ENCODE measurements at places on chromosomes 12 and 14.

DNA sequence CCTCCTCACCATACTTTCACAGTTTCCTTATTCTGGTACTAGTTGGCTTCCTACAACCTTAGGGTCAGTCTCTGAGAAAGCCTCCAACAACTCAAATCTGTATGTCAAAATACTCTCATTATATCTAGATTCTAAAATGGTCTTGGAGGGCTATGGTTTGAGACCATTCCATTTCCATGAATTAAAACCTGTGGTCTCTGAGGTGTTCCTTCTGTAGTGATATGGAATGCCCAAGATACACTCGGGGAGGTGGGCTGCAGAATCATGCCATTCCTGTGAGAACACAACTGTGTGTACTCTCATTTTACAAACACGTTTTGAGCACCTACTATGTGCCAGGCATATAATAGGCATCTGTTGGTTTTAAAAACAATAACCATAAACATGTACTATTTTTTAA is 74.0 kb downstream of the FERMT2 start:
- no peak for DNase-seq

DNA sequence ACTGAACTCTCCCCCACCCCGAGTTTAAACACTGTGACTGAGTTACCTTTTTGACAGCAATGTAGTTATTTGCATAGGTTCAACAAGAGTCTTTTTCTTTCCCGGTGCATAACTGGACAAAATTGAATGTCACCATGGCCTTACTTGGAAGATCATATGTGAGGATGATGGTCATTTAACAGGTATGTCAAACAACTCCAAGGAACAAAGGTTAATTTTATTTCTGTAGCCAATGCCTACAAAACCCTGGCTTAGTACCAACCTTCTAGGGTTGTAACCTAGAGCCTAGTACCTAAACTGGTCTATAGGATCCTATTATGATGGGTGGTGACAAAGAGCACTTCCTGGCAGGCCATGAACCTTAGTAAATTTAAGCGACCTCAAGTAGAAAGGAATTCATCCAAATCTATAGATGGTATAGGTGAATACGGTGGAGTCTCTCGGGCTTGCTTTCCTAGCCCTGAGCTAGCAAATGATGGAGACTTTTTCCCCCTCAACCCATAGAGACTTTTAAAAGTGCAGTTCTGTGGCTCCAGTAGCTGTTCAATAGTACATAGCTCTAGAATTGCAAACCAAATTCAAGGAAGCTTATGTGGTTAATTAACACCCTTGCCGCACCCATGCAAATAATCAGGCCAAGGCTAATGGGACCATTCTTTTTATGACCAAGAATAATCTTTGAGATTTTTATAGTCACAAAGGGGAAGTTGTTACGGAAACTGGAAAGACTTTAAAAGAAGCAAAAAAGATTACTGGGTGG is 89.0 kb downstream of the SLC38A1 start:
- DNase-seq: no peak

DNA sequence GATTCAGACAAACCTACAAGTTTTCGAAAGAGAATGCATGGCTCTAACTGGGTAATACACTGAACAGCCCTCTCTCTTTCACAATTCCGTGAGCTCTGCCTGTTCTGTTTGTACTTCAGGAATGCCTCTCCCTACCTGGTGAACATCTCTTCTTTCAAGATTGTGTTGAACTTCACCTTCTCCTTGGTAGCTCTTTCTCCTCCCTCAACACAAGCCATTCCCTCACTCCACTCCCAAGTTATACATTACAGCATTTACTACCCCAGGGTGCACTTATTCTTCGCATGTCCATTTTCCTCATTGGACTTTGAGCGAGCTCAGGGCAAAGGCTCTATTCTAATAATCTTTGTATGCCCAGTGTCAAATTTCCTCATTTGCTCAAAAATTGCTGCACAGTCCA is 28.3 kb downstream of the NRDE2 start:
- DNase-seq: no peak

GRCh38 chr14:70036665-70037064 is 152.1 kb downstream of the SLC8A3 start:
- DNase-seq: no peak

- DNase-seq: no peak
Observed at GRCh38 chr14:56118611-56119181, 485 bp downstream of the PELI2 start.

DNA sequence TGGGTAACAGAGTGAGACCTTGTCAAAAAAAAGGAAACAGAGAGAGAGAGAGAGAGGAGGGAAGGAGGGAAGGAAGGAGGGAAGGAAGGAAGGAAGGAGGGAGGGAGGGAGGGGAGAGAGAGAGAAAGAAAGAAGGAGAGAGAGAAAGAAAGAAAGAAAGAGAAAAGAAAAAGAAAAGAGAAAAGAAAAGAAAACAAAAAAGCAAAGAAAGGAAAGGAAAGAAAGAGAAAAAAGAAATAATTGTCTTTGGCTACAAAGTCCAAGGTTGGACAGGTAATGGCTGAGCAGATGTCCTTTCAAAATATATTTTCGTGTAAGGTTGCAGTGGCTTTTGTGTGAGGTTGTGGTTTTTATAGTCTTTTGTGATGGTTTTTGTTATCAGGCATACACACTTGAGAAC is 21.6 kb upstream of the CCDC60 start:
- DNase-seq: no peak

DNA sequence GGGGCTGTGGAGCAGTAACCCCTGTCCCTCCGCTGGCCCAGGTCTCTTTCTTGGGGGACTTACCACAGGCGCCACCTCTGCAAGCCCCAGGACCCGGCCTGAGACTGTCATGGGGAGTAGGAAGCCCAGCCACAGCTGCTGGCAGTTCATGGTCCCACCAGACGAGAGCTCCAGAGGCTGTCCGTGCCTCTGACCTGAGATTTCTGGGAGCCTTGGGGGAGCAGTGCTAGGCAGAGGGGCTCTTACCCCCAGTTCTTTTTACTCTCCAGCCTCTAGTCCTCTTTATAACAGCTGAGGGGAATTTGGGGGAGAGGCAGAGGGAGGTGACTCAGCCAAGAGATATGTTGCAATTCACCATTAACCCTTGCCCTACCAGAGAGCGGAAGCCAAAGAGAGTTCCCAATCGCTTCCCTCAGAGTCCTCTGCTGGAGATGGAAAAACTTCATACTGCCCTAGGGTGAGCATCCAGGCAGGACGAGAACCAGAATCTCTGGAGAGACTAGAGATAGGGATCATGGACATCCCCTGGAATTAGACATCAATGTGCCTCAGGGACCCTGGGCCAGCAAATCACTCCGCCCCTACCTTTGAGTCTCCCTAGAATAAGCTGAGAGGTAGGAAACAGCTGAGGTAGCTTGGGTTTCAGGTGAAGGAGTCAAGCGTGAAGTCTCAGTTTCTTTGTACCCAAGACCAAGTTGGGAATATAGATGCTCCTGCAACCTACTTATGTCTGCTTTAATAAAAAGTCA is at the start of gene MMP19:
Gene MMP19 (minus strand): TSS at position 256 of the 749 bp plus-strand sequence. CDS start 106 bp downstream, at position 150.
- no peak for DNase-seq
